ACHN (cell line): ENCODE measurements at places on chromosomes 16 and 17.

DNA sequence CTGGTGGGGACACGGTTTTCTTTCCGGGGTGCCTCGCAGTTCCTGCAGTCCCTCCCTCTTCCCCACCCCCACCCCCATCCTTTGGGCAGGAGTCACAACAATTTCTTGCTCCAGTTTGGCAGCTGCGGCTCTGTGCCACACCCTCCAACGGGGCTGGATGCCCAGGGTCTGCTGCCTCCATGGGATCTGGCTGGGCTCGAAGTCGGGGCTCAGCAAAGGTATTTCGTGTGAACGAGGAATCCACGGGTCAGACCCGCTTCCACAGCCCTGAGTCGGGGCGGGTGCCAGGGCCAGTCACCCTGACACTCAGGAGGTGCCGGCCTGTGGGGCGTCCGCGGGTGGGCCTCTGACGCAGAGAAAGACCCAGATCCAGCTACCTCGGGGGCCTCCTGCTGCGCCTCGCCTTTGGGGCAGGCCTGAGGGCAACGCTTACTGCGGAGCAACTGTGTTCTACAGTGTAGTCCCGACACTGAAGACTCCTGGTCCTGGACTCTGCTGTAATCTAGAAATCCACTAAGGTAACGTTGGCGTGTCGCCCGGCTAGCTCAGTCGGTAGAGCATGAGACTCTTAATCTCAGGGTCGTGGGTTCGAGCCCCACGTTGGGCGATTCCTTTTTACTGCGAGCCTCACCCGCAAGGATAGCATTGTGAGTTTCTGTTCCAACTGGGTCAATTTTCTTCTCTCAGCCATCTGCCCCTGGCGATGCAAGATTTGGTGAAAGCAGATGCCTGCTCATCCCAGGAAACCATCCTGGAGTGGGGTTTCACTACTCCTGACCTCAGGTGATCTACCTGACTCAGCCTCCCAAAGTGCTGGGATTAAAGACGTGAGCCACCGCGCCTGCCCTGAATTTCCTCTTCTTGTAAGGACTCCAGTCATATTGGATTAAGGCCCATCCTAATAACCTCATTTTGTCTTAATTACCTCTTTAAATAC, 12.6 kb upstream of the OR1F1 start:
- peak; percentile 64 for DNase-seq

DNA sequence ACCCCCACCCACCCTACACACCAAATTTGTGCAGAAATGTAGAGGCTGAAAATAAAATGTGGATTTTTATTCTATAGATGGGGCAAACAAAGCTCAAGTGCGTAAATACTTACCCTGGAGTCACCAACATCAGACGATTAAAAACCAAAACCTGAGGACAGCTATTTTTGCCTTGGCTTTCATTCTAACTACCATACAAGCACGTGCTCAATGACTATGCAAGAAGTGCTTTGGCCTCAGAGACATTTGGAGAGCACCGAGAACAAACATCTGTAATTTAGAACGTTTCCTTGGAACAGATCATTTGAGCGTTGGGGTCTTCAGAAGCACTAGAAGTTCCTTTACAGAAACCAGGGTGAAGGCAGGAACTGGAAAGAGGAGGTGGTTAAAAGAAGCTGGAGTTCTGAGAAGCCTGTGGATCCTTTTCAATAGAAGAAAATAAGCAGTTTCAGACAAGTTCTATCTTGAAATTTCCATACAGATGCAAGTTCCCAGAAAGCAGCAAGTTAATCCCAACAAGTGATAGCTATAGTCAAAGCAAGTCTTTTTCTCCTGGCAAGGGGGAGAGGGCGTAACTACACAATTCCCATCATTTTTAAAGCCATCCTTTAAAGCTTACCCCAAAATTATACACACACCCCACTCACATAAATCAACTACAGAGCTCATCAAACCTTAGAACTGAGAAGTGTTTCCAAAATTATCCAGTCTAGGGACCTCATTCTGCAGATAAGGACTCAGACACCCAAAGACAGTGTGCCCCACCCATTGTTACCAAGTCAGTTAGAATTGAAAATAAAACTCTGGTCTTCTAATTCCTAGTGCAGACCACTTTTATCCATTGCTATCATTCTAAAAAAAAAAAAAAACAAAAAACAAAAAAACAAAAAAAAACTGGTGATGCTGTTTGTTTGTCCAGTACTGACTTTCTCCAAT, 29.6 kb upstream of the CDRT4 start:
- DNase-seq, result no peak

DNA sequence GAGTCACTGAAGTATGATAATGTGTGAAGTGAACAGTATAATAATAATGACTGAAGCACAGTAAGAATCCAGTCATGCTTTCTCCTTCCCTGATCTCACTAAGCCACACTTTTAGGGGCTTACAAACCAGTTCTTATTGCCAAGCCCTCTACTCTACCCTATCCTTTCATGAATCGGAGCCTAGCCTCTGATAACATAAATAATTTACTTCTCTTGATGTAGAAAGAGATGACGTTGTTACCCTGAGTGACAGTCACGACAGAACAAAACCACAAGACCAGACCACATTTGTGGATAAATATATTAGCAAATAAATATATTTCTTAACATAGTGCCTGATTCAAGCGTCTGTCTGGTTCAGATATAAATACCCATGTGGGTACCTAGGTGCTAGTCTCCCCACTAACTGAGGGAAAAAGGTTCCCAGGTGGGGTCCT, 1.4 kb upstream of the SUPT4H1 start:
- no peak for DNase-seq

GRCh38 chr16:65305266-65305959, 183.6 kb upstream of the CDH11 start:
- no peak for DNase-seq

DNA sequence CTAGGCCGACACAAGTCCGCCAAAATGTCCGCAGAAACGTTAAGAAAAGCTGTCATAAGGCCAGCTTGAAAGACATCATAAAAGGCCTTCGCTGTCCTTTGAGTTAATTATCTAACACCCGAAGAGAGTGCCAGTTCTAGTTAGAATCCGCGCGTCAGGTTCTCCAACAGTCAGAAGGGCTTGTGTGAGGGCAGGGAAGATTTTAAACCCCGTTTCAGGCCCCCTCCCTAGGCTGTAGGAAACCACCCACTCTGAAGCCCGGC, 729 bp upstream of the CLTC start:
- no peak for DNase-seq

DNA sequence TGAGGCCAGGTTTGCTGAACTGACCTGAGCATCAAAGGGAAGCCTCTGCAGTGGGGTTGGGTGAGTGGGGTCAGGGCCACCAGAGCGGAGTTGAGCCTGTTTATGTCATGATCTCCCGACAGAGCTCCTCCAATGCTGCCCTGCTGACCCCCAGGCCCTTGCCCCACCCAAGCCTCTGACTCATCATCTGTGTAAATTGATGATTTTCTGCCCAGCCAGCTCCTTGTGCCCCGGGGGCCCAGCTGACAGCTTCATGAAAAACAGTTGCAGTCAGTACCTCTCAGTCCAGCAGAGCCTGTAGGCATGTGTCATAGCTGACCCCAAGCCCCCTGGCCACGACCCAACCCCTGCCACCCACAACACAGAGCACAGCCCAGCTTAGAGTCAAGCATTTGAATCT, 134.9 kb downstream of the CCT6B start:
- no peak for DNase-seq

GRCh38 chr17:416293-417206, 63.9 kb upstream of the RPH3AL start:
- DNase-seq, result no peak

DNA sequence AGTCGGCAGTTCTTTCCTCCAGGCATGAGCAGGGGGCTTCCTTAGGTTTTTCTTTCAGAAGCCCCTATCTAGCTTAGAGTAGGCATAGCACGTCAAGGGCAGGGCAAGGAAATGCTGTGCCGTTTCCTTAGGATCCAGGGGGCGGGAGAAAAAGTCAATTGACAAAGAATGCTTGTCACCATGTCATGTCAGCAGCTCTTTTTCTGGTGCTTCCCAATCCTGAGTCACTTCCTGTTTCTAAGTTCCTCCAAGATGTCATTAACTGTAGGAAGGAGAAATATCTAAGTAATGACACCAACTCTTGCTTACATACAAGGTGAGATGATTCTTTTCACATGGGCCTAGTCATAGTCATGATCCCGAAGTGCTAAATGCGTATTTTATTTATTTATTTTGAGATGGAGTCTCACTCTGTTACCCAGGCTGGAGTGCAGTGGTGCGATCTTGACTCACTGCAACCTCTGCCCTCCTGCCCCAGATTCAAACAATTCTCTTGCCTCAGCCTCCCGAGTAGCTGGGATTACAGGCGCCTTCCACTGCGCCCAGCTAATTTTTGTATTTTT, 35.2 kb downstream of the GJC1 start:
- peak; percentile 82 for DNase-seq

- peak; percentile 7 for DNase-seq
These were observed 227.6 kb downstream of the UTP18 start for GRCh38 chr17:51487947-51488346.

- DNase-seq, result peak; percentile 92
These were observed at the start of gene RPH3AL for GRCh38 chr17:352421-353212. TSS of gene RPH3AL (minus strand) at chr17:352807. CDS start at chr17:327543, 25,264 bp downstream.

GRCh38 chr17:57838453-57838852, 11.4 kb downstream of the MRPS23 start:
- DNase-seq, result no peak

DNA sequence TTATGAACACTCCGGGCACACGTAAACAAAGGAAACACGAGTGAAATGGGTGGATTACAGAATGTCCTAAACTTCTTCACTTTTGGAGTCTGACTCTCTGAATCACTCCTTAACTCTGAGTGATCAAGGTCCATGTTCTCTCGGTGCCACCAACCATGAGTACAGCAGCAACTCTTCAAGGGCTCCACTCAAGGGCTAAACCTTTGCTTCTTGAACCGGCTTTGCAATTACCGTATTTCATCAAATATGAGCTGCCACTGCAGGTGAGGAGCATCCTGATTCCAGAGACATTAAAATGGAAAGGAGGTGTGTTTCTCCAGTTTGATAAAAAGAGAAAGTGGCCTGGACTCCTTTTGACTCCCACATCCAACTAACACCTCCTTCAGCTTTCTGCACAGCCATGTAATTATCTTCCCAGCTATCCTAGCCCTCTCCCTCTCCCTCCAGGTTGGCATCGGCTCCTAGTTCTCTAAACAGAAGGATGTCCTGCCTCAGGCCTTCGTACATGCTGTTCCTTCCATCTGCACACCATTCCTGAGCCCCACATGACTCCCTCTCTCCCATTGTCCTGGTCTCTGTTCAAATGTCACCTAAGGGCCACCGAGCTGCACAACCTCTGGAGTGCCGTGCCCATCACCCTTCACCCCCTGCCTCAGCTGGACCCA, 61.4 kb downstream of the ZDHHC7 start:
- no peak for DNase-seq

DNA sequence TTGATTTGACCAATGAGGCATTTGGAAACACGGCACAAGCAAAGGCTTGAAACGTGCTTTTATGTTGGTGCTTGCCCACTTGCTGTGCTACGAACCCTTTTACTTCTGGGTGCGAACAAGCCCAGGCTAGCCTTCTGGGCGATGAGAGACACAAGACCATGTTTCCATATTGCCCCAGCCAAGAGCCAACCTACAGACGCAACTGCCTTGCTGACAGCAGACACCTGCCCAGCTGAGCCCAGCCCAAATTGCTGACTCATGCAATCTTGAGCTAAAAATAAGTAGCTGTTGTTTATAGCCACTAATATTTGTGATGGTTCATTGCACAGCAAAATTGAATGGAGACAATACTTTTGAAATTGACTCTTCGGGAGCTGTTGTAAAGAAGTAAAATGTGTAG, 464.5 kb downstream of the WWOX start:
- no peak for DNase-seq
